GF-D8 (cell line): ENCODE measurements at places on chromosomes 3 and 15.

- no peak for DNase-seq
These were observed 14.5 kb downstream of the EXOG start for GRCh38 chr3:38510631-38511030.

GRCh38 chr3:45302470-45302869 lies 76.4 kb upstream of the TMEM158 start:
- DNase-seq, result no peak

- DNase-seq, result no peak
These were observed 91.1 kb downstream of the PDCD6IP start for GRCh38 chr3:33889394-33890039.

DNA sequence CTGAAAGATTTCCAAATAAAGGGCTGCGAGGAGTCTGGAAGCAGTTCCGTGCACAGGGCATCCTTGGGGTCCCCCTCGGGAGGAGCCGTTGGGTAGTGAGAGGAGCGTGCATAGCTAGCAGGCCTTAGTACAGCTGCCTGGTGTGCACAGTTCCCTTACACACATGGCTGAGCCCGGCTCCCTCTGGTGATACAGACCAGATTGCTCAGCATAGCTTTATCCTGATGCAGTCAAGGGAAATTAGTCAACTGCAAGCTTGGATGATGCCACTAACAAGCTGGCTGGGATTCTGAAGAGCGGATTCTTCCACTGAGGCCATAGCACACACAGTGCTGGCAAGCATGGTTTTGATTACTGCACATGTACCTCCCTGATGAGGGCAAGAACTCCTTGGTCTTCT lies 349.4 kb downstream of the LRTM1 start:
- no peak for DNase-seq

DNA sequence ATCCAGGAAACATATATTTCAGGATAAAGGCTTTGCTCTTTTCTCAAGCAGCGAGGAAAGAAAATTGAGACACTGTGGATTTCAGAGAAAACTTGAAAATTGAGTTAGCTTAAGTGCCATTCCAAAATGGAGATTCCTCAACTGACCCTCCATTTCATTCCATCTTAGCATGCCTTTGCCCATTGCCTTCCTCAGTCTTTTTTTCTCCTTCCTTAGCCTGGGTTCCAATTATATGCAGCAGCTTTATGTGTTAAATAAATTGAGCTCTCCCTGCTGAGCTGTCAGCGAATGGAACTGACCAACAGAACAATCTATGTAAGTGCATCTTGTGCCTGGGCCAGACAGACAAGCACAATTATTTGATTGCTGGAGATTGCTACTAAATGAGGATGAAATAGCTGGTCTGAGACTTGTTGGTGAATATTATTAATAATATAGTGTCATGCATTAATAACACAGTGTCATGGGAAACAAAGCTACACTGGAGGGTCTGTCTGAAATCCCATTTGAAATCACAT lies 6.9 kb upstream of the DNAJC19 start:
- no peak for DNase-seq

DNA sequence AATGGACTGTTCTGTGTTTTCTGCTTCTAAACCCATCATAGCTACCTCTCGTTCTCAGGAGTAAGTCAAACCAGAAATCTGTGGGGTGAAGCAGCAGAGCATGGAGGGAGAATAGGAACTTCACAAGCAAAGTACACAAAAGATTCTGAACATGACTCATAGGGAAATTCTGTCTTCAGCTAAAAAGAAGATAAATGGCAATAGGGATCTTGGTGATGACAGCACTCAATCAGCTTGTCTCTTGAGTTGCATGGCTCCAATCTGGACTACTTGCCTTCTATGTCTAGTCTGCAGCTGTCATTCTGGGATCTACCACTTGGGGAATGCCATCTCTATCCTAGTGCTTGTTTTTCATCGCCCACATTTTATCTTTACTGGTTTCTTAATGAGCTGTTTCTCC lies 13.5 kb upstream of the GRAMD1C start:
- no peak for DNase-seq

GRCh38 chr3:4805662-4806061 lies 173.6 kb upstream of the BHLHE40 start:
- no peak for DNase-seq
